ENCODE measurements at places on chromosomes 4 and X.

- DNase-seq = peak; percentile 22
Observed at GRCh38 chrX:13719192-13719856, 15.1 kb downstream of the TRAPPC2 start.

DNA sequence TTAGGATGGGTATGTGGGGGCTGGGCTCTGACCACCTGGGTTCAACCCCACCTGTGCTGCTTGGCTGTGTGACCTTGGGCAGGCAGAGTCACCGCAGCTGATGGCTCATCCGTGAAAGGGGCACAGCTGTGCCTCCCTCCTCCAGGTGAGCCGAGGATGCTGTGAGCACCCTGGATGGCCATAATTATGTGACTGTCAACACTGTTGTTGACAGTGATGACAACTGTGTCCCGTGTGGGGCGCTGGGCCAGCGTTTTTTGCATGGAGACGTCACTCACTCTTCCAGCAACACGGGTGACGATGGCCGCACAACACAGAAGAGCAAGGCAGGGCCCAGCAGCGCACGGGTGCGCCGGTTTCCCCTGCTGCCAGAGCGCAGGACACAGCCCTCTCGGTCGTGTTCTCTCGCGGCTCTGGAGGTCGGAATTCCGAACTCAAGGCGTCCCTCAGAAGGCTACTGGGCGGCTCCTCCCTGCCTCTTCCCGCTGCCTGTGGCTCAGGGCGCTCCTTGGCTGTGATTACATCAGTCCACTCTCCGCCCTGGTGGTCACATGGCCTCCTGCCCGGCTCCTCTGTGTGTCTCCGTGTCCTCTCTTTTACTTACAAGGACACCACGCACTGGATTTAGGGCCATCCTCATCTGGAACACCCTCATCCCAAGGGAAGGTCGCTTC lies 1.3 kb downstream of the SH3TC1 start:
- DNase-seq = peak; percentile 56

DNA sequence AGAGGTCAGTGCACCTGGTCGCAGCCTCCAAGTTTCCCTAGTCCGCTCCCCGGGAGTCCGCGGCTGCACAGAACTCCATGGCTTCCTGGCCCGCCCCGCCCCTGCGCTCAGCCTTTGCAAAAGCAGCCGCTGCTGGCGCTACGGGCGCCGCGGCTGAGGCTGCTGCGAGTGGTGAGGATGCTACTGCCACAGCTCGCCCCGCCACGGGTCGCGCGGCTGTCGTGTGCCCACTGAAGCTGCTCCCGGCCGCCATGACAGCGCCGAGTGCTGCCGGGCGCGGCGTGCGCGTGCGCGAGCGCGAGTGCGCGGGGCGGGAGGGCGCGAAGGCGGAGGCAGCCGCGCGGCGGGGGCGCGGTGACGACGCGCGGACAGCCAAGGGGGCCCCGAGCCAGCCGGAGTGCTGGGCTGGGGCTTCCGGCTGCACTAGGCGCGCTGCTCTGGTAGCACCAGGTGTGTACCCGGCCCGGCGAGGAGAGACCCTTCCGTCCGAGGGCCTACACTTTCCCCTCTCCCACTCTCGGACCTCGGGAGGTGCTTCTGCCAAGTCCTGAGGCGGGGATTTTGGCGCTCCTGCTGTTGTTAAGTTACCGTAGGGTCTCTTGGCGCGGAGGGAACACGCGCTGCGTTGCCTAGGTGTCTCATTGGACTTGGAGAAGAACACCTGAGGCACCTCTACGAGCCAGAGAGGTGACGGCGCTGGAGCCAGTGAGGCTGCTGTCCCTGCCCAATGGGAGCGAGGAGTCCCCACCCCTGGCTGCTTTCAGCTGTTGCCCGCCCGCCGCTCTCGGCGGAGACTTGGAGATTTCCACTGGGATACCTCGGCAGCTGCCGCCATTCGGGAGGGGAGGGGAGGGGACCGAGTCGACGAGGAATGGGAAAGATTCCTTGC lies 619 bp upstream of the LRBA start:
- DNase-seq = peak; percentile 57

DNA sequence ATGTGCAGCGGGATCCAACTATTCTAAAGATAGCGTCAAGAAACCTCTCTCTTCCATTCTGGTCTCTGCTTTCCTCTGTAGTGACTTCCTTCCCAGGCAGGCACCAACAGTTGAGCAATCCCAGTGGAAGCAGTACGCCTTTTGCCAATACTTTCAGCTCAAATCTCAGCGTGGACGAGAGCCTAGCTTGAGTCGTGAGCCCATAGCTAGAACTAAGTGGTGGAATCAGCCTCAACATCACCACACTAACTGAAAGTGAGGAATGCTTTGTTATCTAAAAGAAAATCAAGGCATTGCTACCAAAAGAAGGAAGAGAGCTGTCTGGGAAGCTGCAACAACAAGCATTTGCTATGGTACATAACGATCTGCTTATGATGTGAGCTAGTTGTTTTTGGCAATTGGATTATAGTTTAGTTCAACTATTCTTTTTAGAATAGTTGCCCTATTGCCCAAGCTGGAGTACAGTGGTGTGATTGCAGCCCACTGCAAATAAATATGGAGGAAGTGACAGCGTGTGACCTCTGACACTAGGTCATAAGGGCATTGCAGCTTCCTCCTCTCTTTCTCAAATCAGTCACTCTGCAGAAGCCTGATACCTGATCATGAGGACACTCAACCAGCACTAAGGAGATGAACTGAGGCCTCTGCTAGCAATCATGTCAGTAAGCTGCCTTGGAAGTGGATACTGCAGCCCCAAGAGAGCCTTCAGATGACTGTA lies 24.7 kb upstream of the FRYL start:
- no peak for DNase-seq

GRCh38 chr4:106522839-106523238 lies 154.3 kb upstream of the GIMD1 start:
- DNase-seq = peak; percentile 55

- peak; percentile 0 for DNase-seq
Observed at GRCh38 chrX:122219226-122219625, 964.9 kb upstream of the GRIA3 start.

DNA sequence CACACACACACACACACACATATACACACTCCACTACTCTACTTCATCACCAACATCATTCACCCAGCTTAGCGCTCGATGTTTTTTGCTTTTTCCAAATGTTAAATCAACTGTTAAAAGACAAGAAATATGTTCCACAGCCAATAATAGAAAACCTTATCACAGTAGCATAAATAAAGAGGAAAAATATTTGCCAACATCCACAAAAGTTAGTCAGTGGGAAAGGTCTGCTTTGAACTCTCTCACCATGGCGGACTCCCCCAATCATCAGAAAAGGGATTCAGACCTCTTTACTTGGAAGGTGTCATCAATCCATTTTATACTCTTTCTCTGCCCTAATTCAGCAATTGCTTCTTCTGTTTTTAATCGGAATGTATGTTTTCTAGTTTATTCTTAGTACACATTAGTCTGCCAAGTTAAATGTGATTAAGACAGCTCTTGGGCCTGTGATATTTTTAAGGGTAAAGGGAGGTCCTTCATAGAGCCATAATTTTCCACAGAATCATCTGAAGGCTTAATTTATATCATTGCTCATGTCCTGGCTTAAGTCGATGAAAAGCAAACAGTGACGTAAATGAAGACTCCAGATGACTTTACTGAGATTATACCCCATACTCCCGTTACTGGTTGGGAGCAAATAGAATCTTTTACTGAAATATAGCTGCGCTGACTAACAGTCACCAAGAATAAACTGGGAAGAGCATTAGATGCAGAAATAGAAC lies 29.7 kb upstream of the LGI2 start:
- DNase-seq = no peak

GRCh38 chr4:96983830-96984229 lies 1143.9 kb downstream of the PDHA2 start:
- DNase-seq = peak; percentile 26

DNA sequence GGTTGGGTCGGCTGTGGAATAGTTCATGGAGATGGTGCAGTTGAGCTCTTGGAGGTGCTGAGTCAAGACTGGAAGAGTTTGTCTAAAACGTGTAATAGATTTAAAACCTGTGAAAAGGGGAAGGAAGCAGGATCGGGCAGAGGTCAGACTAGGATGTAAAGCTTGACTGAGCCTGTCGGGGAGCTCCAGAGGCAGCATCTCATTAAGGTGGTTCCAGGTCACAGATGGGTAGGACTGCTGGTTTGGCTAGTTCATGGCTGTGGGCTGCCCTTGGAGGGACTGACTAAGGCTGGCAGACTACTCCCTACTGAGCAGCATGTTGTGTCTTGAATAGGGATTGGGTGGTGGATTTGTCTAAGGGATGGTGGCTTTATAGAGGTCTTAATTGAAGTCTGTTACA lies 28.4 kb upstream of the WDR1 start:
- DNase-seq = no peak
